Retina (tissue), 1 donor: ENCODE measurements at places on chromosomes 7 and 10.

- DNase-seq, result peak; percentile 36
Measured at GRCh38 chr10:125157505-125157904, 2.9 kb downstream of the CTBP2 start.

- no peak for DNase-seq
Measured at GRCh38 chr10:15784662-15785300, 65.1 kb upstream of the ITGA8 start.

- DNase-seq, result no peak
Measured at GRCh38 chr7:16803881-16804673, 722 bp downstream of the AGR2 start.

DNA sequence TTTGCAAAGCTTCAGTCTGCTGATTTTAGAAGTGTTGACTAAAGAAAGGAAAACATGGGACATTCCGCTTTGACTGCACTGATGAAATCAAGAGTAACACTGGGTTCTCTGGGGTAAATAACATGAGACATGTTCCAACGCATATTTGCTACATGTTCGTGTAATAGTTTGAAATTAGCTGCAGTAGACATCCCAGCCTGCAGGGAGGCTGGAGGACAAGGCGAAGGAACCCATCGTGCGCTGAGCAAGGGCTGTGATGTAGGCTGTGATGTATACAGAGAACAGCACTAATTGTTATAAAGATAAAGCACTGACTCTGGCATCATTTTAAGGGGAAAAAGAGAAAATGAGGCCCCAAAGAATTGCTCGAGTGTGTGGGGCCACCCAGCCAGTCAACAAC, 40.3 kb downstream of the SFMBT2 start:
- DNase-seq, result no peak

GRCh38 chr10:4514445-4515108, 311.4 kb upstream of the AKR1E2 start:
- no peak for DNase-seq

DNA sequence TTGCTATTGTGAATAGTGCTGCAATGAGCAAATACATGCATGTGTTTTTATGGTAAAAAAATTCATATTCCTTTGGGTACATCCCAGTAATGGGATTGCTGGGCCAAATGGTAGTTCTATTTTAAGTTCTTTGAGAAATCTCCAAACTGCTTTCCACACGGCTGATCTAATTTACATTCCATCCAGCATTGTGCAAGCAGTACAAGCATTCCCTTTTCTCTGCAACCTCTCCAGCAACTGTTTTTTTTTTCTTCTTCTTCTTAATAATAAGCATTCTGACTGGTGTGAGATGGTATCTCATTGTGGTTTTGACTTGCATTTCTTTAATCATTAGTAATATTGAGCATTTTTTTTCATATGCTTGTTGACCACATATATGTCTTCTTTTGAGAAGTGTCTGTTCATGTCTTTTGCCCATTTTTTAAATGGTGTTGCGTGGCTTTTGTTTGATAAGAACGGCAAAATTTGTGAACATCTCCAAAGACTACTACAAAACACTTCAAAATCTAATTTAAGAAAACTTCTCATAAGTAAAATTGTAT, 136.1 kb upstream of the MYO3A start:
- DNase-seq, result no peak
